Neural progenitor cell (in vitro differentiated cells): ENCODE measurements at places on chromosomes 2 and 18. TPM values are rescaled to one million over a fixed set of nuclear protein-coding genes. Genes with fewer than 3 reads are reported as not detected.

DNA sequence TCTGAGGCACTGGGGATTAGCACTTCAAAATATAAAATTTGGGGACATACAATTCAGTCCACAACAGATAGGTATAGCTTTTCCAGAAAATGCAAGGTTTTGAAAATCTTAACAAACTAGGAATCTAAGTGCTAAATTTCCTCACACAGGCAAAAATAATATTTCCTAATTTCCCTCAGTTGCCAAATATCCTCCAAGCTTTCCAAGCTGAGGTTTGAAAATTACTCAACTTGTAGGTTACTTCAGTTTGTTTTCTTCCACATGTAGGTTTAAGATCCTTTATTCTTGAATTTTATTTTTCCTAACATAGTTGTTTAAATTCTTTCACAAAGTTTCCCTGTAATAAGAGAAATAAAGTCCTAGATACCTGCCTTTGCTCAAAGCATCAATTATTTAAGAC is 192.9 kb upstream of the NRXN1 start:
- no peak for DNase-seq

Gene DCDC2C
- total RNA-seq: not detected in 2 replicates

DNA sequence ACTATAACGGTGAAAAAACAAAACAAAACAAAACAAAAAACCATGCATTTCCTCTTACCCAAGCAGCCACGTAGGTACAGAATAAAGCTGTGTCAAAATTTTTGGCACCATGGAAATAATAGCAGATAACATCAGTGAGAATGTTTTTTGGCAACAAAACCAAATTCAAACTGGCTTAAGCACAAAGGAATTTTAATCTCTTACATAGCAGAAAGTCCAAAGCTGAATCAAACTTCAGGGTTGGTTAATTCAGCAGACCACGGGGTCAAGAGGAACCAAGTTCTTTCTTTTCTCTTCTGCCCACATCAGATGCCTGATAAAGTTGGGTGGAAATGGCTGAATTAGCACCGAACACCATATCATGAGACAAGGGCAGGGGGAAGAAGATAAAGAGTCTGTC is 129.5 kb downstream of the PAX3 start:
- no peak for DNase-seq

Gene CPO
- not detected in 2 replicates for total RNA-seq

DNA sequence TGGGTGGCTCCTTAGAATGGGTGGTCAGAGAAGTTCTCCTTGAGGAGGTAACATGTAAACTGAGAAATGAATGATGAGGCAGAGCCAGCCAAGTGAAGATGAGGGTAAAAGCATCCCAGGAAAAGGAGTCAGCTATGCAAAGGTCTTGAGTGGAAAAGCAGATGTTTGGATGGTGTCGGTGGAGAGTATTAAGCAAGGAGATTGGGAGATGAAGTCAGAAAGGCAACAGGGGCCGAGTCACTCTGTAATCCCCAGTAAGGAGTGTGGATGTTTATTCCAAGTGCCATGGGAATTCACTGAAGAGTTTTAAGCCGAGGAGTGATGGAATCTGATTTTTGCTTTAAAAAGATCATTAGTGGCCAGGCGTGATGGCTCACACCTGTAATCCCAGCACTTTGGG is 3.4 kb upstream of the STAMBP start:
- DNase-seq: no peak

DNA sequence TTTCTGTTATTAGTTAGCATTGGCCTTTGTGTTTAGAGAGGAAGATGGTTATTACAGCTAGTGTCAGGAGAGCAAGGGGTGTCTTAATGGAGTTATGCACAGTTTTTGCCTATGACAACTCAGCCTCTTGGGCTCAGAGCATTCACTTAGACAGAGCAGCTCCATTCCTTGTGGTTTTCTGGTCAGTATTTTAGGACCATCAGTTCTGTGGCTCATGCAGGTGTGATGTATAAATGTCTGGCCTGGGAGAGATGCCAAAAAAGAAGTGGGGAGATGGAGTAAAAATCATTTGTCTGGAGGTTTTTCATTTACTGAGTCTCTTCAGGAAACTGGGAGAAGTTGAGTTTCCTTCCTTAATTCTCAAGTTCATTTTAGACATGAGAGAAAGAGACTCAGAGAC is 79.7 kb downstream of the PRKCE start:
- DNase-seq: no peak

- DNase-seq: no peak
Measured at GRCh38 chr2:216492597-216493333, 5.9 kb upstream of the RPL37A start.

Gene PDE11A
- total RNA-seq: 0.13 and 0.62 TPM in 2 replicates

Gene LAMA1
- 80.3 and 95.4 TPM in 2 replicates for total RNA-seq

GRCh38 chr2:171939058-171939742 is 16.9 kb downstream of the HAT1 start:
- no peak for DNase-seq

Gene MPP4
- not detected in 2 replicates for total RNA-seq

Gene XDH
- 5.0 and 7.5 TPM in 2 replicates for total RNA-seq

Gene SS18
- 139 and 196 TPM in 2 replicates for total RNA-seq

Gene MYL1
- total RNA-seq: not detected in 2 replicates

- DNase-seq: no peak
Measured at GRCh38 chr2:238003234-238004031, 36.6 kb downstream of the UBE2F start.

Gene RBM43
- 1.1 and 2.0 TPM in 2 replicates for total RNA-seq
